Cortex of kidney (tissue), 1 donor: ENCODE measurements at places on chromosomes 3 and 15.

GRCh38 chr15:69092159-69092558 lies 68.3 kb upstream of the GLCE start:
- no peak for DNase-seq

DNA sequence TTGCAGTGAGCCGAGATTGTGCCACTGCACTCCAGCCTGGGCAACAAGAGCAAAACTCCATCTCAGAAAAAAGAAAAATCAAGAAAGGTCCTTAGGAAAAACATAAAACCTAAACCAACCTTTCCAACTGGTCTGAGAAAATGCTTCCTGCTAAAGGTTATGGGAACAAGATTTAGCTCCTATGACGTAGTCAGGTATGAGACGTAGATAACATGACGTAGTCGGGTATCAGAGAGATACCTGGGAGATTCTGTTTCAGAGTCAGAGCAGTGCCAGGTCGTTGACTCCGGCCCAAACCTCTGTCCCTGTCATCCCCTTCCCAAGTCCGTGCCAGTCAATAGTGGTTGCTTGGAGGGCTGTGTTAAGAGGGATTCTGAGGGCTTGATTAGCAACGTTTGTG lies 39.9 kb downstream of the LMCD1 start:
- no peak for DNase-seq

GRCh38 chr3:113607219-113607596 lies 74.9 kb downstream of the SIDT1 start:
- no peak for DNase-seq

DNA sequence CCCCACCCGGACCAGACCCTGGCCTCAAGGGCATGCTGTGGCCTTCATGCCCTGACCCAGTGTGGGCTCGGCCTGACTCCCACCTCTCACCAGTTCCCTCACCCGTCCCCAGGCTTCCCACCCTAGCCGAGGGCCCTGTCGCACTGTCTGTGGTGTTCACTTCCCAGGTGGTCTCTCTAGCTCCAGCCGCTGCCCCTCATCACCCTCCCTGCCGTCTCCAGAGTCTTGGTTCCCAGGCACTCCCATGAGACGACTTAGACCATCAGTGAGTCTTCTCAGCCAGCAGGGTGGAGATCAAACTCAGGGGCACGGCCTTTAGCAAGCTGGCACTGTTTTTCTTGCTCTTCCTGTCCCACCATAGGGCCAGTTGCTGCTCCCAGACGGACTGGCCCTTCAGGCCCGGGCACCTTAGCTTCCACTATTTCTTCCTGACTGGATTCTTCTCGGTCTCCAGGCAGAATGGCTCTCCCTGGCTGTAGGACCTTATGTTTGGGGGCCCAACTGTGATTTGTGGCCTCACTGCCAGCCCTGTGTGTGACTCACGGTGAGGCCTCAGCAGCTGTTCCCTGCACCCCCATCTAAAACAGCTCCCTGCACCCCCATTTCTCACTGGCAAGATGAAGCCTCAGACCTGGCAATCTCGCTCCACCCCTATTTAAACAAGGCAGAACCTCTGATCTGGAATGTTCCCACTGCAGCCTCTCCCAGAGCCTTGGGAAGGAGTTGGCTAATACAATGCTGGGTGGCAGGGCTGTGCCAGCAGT lies 9.4 kb upstream of the PCSK6 start:
- DNase-seq, result no peak

GRCh38 chr15:100601617-100602063 lies 344 bp downstream of the LINS1 start:
- DNase-seq, result no peak

DNA sequence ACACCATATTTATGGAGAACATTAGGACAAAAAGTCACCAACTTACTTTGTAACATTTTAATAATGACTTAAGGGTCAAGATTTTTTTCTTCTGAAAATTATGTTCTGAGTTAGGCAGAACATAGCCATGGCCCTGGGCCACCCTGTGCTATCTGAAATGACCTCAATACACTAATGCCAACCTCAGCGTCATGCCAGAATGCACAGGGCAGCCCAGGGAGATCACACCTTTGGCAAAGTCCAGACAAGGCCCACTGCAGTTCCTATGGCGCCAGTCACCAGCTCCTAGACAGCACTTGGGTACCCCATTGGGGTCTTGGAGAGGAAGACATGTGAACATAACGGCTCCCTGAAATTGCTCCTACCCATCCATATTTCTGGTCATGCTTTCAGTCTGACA lies 33.1 kb downstream of the HCLS1 start:
- DNase-seq, result no peak

DNA sequence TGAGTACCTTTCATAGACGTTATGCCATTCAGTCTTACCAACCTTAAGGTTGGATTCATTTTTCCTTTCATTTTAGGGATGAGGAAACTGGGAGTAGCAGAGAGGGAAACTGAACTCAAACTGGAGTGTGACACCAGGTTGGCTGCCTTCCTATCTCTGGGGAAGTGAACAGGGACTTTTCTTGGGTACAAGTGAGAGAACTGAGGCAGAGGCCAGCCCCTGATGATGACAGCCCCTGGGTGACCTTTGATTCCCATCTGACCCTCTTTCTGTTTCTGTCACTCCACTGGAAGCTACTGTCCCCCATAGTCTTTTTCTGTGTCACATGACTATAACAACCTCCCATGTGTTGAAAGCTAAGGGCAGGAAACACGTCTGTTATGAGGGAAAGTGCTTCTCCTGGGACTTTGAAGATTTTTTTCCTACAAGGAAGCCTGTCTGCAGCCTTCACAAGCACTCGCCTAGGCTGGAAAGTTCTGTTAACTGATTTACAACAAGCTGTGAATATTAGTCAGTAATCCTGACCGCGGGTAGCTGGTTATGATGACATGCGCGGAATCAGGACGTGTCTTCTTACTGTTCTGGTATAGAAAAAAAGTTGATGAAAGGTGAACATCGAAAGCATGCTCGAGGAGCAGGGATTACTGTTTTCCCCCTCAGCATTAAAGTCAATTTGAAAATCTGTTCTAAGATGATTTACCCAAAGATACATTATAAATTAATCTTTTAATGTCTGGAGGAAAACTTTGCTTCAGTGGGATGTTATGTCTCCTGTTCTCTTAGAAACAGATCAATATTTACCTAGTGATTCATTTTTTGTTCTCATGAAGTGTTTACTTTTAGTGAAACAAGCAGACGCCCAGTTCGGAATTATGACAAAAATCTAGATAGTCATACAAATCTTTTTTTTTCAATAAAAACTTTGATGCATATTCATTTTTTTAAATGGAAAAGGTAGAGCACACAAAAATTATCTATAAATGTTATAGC lies 31.5 kb downstream of the ABHD2 start:
- no peak for DNase-seq

- DNase-seq, result no peak
Observed at GRCh38 chr3:161854232-161854771, 357.7 kb downstream of the OTOL1 start.

GRCh38 chr3:108024146-108024850 lies 66.5 kb downstream of the CD47 start:
- DNase-seq, result no peak

- no peak for DNase-seq
Observed at GRCh38 chr3:120770891-120771290, 28.3 kb downstream of the GTF2E1 start.

DNA sequence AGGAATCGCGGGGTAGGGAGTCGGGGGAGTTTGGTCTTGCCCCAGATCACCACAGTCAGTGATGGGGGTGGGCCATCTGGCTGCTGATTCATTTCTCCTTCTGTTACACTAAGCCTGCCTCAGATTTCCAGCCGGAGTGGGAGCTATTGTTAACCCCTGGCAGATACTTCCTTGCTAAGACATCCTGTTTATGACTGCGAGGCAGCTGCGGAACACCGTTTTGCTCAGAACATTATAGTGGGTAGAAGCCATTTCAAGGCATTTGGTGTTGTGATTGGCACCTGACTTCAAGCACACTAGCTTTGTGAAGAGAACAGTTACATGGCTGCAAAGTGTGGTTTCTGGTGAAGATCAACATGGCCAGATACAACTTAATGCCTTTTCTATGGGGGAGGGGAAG lies 73.8 kb downstream of the FLNB start:
- DNase-seq, result no peak

DNA sequence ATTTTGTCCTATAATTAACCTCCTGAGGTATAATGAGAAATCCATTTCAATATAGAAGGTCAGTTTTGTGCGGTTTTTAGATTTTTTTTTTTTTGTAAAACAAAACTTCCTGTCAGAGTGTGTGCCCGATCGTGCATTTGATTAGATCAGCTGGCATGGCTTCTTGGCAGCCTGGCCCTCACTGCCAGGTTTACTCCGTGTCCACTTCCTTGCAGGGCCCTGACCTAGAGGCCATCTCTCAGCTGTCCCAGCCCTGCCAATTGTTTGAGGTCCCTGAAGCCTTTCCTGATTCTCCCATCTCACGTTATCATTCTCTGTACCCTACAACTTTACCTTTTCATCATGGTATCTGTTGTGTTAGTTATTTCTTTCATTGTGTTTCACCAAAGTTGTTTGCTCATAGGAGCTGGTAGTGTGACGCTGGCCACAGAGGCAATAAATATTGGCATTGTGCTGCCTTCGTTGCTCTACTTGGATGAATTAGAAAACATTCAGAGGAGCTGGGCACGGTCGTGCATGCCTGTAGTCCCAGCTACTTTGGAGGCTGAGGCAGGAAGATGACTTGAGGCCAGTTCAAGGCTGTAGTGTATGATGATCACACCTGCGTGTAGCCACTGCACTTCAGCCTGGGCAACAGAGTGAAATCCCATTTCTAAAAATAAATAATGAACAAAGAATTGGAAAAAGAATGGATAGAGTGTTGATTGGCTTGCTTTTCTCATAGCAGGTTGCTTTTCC lies 202.0 kb downstream of the GHSR start:
- DNase-seq, result no peak

DNA sequence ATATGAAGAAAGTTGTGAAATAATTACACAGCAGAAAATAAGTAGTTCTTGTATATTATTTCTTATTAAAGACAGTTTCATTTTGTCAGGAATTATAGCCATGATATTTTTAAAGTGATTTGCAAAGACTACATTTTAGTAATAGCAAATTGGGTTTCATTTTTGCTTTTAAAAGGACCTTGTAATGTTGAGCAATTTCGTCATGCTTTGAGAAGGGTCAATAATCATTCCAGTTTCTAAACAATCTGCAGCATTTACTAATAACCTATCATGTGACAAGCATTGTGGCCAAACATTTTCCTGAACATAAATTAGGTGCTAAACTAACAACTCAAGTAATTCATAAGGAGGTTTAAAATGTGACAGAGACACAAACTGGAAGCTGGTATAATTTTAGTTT lies 214.4 kb upstream of the CBLB start:
- no peak for DNase-seq

DNA sequence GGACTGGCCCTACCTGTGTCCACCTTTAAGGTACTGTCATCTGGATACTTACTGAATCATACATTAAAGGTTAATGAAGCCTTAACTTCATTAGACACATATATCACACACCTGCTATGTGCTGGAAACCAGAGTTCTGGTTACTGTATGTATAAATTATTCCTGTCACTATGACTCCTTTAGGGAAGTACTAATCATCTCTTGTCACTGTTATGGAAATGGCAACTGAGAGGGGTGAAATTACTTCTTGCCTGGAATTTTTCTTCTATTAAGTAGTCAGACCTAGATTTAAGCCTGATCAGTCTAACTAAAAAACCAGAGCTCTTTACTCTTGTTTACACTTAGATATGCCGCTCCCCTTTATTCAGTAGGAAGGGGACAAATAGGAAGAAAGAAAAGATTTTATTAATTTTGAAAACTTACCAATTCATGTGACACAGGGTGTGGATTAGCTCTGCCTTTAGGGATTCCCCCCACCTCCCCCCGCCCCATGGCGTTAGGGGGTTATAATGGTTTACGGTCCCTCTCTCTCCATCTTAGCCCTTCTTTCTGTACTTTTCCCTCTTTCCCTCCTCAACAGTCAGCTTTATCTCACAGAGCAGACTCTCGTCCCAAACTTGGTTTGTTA lies 152.5 kb downstream of the KLHL25 start:
- no peak for DNase-seq

GRCh38 chr3:81753416-81754027 lies 7.9 kb downstream of the GBE1 start:
- DNase-seq, result no peak

DNA sequence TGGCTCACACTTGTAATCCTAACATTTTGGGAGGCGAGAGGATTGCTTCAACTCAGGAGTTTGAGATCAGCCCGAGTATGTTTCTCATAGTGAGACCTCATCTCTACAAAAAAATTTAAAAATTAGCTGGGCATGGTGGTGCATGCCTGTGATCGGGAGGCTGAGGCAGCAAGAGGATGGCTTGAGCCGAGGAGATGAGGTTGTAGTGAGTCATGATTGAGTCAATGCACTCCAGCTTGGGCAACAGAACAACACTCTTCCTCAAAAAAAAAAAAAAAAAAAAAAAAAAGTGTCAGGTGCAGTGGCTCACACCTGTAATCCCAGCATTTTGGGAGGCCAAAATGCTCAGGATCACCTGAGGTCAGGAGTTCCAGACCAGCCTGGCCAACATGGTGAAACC lies 2.4 kb downstream of the RPL39L start:
- no peak for DNase-seq

GRCh38 chr15:100801256-100801900 lies 78.3 kb upstream of the ALDH1A3 start:
- no peak for DNase-seq

- no peak for DNase-seq
Observed at GRCh38 chr15:40940296-40940801, 11.2 kb downstream of the DLL4 start.

- DNase-seq, result no peak
Observed at GRCh38 chr3:81302045-81302444, 459.4 kb downstream of the GBE1 start.

DNA sequence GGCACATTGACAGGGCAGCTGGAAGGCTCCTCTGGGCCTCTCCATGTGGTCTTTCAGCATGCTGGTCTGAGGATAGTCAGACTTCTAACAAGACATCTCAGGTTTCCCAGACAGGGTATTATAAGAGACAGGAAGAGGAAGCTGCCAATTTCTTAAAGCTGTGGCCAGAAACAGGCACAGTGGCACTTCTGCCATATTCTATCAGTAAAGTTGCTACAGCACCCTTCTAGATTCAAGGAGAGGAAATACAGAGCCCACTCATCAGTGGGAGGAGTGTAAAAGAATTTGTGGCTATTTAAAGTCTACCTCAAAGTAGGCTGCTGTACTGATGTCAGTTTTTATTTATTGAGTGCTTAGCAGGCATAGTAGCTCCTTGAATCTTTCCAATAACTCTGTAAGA lies 55.5 kb downstream of the BTD start:
- DNase-seq, result no peak

GRCh38 chr15:64883997-64884511 lies 27.6 kb upstream of the ANKDD1A start:
- no peak for DNase-seq
